ENCODE measurements at places on chromosomes 4 and X.
A peak's percentile ranks its signal among the peaks of the same experiment; 100 is the strongest.

DNA sequence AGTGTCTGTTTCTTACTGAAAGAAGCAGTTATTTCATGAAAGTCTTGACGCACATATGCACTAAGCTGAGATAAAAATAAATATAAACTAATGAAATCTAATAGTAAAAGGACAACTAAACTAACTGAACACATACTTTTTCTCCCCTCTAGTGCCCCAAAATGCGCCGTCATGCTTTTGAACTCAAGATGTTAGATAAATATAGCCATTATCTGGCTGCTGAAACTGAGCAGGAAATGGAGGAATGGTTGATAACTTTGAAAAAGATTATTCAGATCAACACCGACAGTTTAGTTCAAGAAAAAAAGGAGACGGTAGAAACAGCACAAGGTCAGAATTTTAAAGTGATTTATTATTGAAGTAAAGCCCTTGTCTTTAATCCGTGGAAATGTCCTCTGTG is 70.2 kb downstream of the DOCK11 start:
- DNase-seq: no peak

DNA sequence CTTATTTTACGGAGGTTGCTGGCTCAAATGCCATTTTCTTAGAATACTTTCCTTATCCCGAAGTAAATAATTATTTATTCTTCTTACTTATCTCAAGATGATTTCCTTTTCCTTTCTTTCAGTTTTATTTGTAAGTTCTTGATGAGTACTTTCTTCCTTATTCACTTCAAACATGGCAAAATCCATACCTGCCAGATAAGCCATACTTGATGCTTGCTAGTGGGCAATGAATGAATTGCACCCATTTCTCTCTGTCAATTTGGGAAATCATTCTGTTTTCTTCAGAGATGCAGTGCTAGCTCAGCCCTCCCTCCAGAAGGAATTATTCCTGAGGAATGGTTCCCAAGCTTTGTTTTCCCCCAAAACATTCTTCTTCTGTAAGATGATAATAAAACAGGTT is 598.3 kb downstream of the SPRY1 start:
- DNase-seq: no peak

DNA sequence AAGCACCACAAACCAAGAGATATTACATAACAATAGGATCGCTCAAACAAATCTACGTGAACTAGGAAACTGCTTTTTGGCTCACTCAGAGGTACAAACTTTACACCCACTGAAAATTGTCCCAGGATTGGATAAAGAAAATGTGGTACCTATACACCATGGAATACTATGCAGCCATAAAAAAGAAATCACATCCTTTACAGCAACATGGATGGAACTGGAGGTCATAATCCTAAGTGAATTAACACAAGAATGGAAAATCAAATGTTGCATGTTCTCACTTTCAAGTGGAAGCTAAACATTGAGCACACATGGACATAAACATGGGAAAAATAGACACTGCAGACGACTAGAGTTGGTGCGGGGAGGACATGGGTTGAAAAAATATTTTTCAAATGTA is 207.8 kb downstream of the CBR4 start:
- no peak for DNase-seq

- no peak for DNase-seq
Measured at GRCh38 chr4:180794333-180794732, 1448.9 kb upstream of the TENM3 start.

DNA sequence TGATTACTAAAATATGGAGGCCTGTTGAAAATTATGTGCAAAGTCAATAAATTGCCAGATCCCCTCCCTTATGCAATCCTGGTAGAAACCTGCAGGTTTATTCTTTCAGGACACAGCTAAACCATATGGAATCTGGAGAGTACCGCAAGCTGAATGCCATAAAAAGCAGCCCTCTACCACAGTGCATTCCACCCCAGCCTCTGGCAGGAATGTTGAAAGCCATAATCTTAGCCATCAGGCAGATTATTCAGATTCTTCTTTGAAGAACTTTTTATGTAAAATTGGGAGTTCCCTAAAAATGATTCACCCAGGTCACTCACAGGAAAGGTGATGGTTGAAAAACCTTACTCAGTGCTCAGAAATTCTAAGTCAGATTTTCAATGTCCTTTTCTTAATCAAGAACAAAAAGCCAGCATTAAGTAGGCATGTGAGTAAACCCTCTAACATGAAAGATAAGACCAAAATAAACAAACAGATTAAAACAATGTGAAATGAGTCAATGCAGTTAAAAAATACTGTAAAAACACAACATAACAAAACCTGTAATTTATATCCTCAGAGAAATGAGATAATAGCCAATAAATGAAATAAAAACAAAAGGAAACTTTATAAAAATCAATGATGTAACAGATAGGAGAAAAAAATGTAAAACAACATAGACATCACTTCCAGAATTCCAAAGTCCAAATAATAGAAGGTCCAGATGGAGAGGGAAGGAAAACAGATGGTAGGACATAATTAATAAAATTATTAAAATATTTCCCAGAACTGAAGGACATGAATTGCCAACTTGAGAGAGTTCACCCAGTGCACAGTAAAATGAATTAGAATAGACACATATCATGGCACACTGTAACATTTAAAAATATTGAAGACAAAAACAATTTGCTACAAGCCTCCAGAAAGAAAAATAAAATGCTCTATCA is 226.9 kb downstream of the FSTL5 start:
- no peak for DNase-seq

- DNase-seq: no peak
Measured at GRCh38 chr4:46946919-46947536, 38.0 kb upstream of the COX7B2 start.

GRCh38 chr4:107654694-107655093 is 65.3 kb downstream of the PAPSS1 start:
- DNase-seq: no peak

DNA sequence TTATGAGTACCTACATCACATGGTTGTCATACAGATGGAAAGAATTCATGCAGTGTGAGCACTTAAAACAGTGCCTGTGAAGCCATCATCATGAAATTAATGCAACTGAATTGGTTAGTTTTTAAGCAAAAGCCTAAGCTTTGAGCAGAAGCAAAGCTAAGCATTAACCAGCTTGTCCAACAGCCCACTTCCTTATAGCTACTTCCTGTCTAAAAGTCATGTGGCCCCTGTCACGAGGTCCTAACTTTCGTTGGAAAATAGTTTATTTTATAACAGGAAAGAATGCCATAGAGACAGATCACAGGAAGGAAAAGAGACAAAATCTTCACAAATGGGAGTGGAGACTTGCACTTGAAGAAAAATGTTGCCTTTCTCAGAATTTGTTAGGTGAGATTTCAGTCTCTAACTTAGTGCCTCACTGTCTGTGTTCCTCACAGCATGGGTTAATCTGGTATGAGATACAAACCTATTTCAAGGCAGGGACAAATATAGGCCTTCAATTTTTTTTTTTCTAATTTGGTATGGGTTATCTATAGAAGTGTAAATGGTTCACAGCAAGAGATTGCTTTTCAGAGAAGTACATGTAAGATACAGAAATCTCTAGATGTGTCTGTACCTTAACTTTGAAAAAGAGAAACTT is 27.7 kb upstream of the VCX start:
- DNase-seq: no peak

DNA sequence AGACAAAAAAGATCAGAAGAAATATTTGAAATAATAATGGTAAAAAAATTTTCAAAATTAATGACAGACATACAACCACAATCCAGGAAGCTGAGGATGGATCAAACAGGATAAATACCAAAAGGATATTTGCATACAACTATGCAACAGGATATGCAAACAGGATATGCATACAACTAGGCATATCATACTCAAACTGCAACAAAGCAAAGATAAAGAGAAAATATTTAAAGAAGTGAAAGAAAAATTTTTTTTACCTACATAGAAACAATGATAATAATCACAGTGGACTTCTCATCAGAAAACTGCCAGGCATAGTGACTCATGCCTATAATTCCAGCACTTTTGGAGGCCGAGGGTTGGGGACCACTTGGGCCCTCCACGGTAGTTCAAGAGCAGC is 11.3 kb upstream of the DHX15 start:
- DNase-seq: no peak

GRCh38 chrX:40168480-40169011 is 70.8 kb upstream of the BCOR start:
- no peak for DNase-seq

DNA sequence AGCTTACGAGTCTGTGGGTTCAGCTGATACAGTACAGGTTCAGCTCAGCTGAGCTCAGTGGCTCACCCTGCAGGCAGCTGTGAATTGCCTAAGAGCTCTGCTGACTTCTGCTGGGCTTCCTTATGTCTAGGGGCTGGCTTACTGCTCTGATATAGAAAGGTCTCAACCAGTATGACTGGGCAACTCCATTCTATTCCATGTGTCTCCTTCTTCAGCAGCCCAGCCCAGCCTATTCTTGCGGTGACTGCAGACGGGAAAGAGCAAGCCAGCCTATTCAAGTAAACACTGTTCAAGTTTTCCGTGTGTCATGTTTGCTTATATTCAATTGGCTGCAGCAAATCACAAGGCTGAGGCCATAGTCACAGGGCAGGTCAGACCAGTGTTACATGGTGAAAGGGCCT is 615.4 kb upstream of the ZFP42 start:
- DNase-seq: no peak

DNA sequence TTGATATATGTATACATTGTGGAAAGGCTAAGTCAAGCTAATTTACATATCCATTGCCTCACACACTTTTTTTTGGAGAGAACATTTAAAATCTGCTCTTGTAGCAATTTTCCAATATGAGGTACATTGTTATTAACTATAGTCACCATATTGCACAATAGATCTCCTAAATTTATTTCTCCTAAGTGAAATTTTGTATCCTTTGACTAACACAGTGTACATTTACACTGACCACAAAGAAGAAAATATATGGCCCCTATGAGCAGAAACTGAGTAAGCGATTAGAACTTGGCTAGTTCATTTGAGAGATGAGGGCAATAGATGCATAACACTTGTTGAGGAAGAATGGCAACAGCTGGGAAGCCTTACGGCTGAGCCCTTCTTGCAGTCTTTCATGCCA is 20.3 kb upstream of the GUCY1B1 start:
- DNase-seq: no peak

DNA sequence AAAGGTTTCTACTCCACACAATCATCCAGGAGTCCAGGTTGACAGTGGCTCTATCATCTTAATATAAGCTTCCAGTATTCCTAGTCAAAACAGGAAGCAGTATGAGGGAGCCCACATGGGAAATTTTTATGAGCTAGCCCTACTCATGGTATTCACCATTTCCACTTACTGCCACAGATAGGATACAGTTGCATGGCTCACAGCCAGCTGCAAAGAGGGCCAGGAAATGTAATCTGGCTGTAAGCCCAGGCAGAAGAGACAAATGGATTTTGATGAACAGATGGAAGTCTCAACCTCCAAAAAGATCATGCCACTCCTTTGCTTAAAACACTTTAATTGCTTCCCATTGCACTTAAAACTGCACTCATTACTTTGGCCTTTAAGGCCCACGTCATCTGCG is 150.6 kb downstream of the ADAMTS3 start:
- DNase-seq: peak; percentile 14

- DNase-seq: peak; percentile 2
Measured at GRCh38 chrX:131841496-131842437, 181.3 kb upstream of the STK26 start.

- no peak for DNase-seq
Measured at GRCh38 chr4:2256156-2256731, 5.7 kb downstream of the MXD4 start.

DNA sequence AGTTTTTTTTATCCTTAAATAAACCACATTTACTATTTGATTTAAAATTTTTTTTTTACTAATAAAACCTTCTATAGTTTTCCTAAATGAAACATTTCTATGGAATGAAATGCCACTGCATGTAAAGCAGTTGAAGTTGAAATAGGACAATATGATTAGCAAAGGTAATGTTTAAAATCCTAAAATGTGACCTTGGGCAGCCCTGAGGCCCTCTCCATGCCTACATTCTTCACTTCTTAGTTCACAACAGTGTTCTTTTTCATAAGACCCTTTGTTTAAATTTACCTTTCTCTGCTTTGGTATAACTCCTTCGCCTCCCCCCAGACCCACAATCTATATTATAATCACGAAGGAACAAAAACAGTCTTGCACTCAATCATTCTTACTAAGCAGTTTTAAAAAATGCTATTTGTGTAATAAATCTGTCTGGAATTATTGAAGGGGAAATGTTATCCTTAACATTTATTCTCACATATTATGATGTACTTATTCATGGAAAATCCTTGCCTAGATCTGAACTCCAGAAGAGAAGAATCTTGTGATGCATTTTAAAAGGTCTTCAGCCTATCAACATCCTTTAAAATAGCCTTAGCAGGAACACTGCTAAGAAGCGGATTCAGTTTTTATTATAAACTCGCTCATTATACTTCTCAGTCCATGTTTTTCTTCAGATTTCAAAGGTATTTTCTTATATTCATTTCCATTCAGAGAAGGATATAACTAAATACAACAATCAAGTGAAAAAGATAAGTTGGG is 124.6 kb upstream of the NAP1L5 start:
- DNase-seq: no peak

GRCh38 chr4:130722361-130722760 is 1626.4 kb downstream of the C4orf33 start:
- no peak for DNase-seq

DNA sequence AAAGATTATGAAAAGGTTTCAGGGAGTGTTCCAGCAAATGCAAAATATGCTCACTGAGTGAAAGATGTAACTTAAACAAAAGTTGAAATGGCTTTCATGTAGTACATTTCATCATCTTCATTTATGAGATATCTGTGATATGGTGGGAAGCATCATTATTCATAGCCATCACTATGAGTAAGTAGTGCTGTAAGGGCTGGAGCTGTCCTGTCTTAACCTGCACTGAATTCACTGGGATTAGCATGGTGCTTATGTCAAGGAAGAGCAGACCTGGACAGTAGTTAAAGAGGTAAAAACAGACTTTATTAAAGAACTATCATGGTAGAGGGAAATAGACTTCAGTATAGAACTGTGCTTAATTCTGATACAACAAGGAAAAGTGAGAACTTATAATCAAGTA is 1347.3 kb downstream of the RPA4 start:
- no peak for DNase-seq

- DNase-seq: no peak
Measured at GRCh38 chr4:72390409-72390808, 178.6 kb downstream of the ADAMTS3 start.

DNA sequence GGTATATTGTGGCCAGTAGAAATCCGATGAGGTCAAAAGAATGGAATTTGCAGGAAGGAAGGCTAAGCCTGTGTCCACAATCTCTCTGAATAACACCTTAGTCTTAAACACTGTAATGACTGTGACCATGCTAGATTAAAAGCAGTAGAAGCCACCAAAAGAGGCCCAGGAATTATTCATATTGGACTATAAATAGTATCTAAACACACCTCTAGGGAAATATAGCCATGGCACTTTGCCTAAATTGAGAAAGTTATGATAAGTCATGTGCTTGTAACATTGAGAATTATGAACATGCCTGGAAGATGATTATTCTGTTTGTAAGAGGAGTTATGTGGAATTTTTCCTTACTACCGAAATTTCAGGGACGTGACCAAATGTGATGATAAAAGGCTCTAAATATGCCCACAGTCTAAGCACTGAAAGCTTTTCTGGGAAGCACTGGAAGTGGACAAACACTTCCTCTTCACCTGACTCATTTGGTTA is 298.5 kb downstream of the KCTD8 start:
- DNase-seq: no peak

GRCh38 chr4:44722001-44722400 is 4.4 kb downstream of the GNPDA2 start:
- DNase-seq: no peak
